Heart right ventricle (tissue), 16 donors: ENCODE measurements at places on chromosomes 7 and 10. TPM values are rescaled to one million over a fixed set of nuclear protein-coding genes. Genes with fewer than 3 reads are reported as not detected.

DNA sequence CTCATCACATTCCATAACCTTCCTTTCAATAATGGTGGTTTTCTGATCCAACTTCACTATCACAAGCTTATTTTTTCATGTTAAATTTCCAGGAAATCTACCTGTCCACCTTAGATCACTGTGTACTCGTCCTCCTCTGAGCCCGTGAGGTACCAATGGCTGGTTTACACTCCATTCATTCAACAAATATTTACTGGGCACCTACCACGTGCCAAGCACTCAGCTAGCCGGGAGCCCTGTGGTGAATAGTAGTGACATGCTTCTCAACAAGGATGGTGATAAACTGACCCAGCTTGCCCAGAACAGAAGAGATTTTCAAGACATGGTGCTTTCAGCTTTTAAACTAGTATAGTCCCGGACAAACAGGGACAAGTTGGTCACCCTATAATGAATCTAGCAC, 98.2 kb downstream of the FAM204A start:
- DNase-seq = no peak

GRCh38 chr7:43085992-43086391, 26.5 kb upstream of the HECW1 start:
- no peak for DNase-seq

DNA sequence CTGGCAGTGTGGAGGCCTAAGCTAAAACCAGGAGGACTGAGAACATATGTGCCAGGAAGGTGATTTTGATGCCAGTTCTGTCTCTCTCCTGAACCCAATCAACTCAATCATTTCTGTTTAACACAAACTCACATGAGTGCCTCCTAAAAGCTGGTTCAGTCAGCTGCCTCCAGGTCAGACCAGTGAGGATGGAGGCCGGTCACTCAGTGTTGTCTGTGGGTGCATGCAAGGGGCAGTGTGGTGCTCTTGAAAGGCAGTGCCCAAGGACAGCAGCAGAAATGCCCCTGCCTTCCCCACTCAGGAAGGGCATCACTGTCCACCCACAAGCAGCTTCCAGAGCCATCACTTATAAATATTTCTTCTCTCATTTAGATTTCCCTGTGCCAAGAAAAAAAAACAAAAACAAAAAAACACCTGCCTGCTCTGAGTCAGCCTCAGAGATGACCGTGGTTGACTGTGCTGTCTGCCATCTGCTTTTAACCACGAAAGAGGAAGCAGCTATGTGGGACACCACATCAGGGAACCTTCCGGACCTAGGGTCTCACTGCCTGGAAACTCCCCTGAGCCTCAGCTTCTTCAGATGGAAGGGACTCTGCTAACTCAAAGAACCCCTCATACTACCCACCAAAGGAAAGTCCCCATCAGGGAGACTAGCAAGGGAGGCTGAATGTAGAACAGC, 39.1 kb downstream of the VOPP1 start:
- no peak for DNase-seq

DNA sequence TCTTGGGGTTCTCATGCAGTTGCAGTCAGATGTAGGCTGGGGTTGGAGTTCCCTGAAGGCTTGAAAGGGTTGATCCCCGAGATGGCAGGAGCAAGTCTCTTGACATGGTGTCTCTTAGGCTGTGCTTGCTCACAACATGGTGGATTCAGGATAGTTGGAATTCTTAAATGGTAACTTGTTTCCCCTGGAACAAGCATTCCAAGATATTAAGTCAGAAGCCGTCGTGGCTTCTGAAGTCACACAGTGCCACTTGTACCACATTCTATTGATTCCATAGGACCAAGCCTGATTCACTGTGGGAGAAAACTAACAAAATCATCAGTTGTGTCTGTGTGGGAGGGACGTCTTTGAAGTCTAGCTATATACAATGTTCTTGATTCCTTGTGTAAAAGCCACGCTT, 3.5 kb upstream of the SLC35B4 start:
- DNase-seq = no peak

DNA sequence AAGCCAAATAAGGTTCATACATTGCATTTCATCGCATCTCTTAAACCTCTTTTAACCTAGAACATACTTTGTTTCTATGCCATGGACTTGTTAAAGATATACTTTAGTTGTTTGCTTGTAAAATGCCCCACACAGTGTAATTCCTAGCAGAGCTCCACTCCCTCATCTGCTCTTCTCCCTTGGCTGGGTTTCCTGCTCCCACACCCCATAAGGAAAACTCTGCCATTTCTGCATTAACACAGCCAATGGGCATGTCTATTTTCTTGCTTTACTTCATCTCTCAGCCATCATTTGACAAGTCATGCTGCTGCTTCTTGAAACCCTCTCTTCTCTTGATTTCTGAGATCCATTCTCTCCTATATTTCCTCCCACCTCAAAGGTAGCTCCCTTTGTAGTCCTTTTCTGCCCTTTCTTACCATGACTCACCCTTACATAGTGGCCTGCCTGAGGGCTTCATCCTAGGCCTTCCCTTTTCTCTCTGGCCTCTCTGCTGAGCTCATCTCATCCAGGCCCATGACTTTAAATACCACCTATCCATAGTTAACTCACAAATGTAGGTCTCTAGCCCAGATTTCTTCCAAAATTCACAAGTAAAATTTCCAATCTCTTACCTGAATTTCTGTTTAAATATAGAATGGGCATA, 471.4 kb downstream of the ADRA2A start:
- no peak for DNase-seq

DNA sequence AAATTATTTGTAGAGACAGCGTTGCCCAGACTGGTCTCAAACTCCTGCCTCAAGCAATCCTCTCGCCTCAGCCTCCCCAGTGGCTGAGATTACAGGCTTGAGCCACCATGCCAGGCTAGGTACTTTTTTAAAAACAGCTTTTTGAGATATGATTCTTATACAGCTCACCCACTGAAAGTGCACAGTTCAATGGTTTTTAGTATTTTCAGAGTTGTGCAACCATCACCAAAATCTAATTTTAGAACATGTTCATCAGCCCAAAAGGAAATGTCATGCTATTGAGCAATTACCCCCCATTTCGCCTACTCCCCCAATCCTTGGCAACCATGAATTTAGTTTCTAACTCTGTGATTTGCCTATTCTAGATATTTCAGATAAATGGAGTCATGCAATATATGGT, 73.7 kb downstream of the EVX1 start:
- DNase-seq = no peak

The SCIN gene
- polyA plus RNA-seq = 0.07 TPM

The SPDYE11 gene
- not detected for polyA plus RNA-seq

The VAX1 gene
- polyA plus RNA-seq = not detected

GRCh38 chr7:138565451-138566114, 105.5 kb downstream of the TRIM24 start:
- DNase-seq = no peak

DNA sequence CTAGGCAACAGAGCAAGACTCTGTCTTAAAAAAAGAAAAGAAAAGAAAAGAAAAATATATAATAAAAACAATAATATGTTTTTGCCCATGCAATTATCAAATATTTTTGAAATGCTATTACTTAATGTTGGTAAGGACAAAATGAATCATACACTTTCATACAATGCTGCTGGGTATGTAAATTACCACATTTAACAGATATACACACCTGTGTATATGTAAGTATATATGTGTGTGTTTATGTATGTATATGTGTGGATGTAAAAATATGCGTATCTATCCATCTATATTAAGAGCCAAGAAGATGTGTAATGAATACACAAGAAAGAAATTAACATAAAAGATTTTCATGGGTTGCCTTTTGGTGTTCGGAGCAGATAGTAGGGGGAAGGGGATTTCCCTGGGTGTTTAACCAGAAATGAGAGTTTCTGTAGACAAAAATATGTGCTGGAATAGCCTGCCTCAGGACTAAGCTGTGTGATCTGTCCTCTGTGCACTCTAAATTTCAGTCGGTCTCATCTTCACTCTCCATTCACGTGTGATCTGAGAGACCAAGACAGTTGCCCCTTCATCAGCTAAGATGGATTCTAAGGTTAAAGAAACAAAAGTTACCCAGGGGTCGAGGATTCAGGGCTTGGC, 61.2 kb downstream of the PRKCQ start:
- no peak for DNase-seq
